Activated CD8-positive, alpha-beta memory T cell treated with anti-CD3 and anti-CD28 coated beads for 24 hours (primary cell): ENCODE measurements at places on chromosomes 3 and 15.

DNA sequence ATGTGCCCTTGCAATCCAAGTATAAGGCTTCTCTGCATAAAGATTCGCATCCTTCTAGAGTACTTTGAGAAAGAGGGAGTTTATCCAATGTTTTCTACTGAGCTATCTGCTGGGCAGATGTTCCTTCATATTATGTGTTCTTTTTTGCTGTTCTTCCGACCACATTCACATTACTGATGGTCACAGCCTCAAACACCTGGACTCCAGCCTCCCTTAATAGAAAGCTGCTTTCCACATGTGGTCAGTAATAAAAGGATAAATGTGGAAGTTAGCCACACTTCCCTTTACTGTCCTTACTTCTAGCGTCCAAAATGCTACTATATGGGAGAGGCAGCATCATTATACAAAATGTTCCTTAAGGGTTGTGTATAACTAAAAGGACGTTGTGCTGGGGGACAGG, 116.9 kb downstream of the CD47 start:
- no peak for DNase-seq

DNA sequence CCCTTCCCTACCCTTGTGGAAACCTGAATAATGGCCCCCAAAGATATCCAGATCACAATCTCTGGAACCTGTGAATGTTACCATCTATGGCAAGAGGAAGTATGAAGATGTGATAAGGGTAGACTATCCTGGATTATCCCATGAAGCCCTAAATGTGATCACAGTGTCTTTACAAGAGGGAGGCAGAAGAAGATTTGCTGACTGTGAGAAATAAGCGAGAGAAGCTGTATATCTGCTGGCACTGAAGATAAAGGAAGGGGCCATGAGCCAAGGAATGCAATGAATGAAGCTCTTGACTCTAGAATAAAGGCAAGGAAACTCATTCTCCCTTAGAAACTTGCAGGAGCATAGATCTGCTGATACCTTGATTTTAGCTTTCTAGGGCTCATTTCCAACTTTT, 39.1 kb downstream of the SOX14 start:
- DNase-seq: no peak

DNA sequence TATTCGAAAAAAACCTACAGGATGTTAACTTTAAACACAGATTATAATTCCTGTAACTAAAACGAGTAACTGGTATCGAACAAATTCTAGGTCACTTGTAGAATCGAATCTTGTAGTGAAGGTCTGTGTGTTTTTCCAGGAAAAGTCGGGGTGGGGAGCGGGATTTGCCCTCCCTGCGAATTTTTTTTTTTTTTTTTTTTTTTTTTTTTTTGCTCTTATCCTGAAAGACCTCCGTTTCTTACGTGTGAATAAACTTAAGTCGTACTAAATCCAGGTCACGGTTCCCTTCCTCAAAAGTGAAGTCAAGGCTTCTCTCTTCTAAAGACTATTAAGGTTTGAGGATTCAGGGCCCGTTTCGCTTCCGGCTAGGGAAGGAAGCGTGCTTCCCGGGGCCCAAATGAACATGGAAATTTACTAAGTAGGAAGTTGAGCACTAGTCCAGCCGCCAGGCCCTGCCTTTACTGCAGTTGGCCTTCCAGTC, 770 bp downstream of the TBC1D5 start:
- no peak for DNase-seq

DNA sequence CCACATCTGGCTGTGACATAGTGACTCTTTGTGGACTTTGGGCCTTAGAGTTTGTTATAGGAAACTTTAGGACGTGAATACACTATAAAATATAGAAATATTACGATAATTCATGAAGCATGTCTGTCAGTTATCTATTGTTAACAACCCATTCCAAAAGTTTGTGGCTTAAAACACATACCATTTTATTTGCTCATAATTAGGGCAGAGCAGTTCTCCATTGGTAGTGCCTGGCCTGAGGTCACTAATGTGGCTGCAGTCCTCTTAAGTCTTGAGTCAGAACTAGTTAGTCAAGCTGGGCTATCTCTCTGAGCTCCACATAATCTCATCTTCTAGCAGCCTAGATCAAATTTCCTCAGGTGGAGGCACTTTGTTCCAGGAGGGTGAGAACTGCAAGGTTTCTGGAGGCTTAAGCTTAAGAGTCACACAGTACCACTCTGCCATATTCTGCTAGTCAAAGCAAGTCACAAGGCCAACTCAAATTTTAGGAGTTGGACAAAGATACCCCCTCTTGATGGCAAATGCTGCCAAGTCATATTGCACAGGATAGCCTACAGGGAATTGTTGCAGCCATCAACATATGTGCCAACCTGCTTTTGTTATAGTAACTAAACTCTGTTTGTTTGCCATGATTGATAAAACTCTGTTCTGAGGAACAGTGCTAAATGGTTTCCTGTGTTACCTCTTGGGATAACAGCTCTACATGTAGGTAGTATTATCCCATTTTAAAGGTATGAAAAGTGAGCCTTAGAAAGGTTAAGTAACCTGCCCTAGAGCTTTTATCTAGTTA, 8.7 kb downstream of the ATXN7 start:
- DNase-seq: no peak

DNA sequence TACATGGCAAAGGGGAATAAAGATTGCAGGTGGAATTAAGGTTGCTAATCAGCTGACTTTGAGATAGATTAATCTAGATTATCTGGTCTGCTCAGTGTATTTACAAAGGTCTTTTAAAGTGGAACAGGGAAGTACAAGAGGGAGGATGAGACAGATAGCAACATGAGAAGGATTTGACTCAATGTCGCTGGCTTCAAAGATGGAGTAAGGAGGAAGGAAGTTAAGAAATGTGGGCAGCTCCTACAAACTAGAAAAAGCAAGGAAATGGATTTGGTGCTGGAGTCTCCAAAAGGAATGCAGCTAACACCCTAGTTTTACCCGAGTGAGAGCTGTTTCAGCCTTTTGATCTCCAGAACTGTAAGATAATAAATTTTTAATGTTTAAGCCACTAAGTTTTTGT, 180.7 kb upstream of the TTC14 start:
- DNase-seq: no peak

DNA sequence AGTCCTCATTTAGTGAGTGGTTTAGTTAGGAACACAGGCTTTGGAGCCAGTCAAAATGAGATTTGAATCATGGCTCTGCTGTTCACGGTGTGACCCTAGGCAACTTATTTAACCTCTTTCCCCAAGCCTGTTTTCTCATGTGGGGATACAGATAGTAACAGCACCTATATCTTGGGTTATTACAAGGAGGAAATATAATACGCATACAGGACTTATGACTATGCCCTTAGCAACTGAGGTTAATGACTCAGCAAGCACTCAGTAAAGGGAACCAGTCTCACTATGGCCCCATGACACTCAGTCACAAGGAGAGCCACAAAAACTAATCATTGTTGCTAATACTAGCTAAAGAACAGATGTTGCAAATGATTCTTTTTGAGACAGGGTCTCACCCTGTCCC, 45.9 kb downstream of the SUMF1 start:
- no peak for DNase-seq

GRCh38 chr3:127059072-127059471, 76.2 kb downstream of the PLXNA1 start:
- no peak for DNase-seq

- DNase-seq: no peak
Observed at GRCh38 chr3:73411545-73411944, 213.2 kb downstream of the PDZRN3 start.

GRCh38 chr3:115652738-115653137, 29.4 kb downstream of the GAP43 start:
- no peak for DNase-seq

DNA sequence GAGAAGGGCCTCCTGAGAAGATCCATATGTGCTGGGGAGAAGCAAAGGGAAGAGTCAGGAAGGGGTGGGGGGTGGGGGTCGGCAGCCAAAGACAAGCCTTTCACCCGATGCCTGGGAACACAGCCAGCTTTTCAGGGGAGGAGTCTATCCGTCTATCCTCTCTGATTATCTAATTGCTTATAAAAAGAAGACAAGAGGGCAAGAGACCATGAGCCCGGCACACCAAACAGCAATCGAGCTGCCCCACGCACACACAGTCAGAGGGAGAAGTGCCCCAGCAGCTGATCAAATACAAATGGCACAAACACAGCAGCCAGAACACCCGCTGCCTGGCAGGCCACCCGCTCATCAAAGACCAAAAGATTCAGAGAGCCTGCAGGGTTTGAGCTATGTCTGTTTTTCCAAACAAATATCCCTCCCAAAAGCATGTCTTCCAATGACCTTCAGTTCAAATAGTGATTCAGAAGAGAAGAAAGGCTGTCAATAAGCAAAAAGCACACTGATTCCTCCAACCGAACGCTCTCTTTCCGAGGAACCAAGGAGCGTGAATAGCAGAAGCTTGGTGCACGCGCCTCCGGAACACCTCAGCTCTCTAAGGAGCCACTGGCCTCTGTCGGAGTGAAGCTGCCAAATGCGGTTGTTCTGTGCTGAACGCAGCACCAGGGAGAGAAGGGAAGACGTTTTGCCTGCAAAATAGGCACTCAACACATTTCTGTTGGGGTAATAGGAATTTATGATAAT, 419.2 kb downstream of the OCA2 start:
- no peak for DNase-seq

GRCh38 chr3:58487140-58487886, 4.6 kb upstream of the KCTD6 start:
- no peak for DNase-seq

DNA sequence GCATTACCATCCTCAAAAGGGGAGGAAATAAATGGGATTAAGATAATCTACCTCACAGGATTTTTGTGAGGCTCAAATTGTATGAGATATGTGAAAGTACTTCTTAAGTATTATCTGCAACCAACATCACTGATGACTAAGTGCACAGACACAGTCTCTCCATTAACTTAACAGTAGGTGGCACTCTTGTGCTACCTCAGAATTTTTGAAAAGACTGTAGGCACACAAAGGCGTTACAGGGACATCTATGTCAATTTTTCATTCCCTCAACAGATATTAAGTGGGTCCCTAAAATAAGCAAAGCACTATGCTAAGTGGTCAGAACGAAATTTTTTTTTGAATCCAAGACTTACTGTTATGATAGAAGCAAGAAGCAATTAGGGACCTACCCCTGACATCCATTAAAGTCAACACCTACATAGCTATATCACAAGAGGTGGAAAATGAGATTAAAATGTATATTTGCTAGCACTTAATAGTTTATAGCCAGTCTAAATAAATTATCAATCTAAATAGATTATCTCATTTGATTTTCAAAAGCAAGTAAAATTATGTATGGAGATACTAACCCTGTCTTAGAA, 52.9 kb downstream of the RYK start:
- no peak for DNase-seq

- no peak for DNase-seq
Observed at GRCh38 chr15:77398927-77399326, 21.0 kb downstream of the PEAK1 start.

GRCh38 chr15:44035781-44036699, 159.0 kb downstream of the FRMD5 start:
- DNase-seq: no peak

- DNase-seq: no peak
Observed at GRCh38 chr3:166837535-166837934, 542.6 kb downstream of the ZBBX start.

GRCh38 chr15:70247281-70247680, 149.6 kb upstream of the TLE3 start:
- no peak for DNase-seq

DNA sequence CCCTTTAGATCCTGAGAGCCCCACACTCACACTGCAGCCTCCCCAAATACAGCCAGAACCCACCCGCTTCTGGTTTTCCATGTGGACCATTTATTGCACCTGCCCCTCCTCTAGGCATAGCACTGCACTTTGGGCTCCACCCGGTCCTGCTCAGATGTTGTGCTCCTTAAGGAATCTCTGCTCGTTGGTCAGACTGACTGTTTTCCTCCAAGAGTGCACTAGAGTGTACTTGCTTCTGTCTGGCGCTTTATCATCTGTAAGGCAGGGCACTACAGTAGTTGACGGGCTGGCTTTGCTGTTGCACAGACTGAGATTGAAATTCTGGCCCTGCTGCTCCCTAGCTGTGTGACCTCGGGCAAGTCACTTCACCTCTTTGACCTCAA, 124.1 kb downstream of the CACNA1D start:
- no peak for DNase-seq
